ENCODE measurements at places on chromosomes 6 and 20.
A peak's percentile ranks its signal among the peaks of the same experiment; 100 is the strongest.

DNA sequence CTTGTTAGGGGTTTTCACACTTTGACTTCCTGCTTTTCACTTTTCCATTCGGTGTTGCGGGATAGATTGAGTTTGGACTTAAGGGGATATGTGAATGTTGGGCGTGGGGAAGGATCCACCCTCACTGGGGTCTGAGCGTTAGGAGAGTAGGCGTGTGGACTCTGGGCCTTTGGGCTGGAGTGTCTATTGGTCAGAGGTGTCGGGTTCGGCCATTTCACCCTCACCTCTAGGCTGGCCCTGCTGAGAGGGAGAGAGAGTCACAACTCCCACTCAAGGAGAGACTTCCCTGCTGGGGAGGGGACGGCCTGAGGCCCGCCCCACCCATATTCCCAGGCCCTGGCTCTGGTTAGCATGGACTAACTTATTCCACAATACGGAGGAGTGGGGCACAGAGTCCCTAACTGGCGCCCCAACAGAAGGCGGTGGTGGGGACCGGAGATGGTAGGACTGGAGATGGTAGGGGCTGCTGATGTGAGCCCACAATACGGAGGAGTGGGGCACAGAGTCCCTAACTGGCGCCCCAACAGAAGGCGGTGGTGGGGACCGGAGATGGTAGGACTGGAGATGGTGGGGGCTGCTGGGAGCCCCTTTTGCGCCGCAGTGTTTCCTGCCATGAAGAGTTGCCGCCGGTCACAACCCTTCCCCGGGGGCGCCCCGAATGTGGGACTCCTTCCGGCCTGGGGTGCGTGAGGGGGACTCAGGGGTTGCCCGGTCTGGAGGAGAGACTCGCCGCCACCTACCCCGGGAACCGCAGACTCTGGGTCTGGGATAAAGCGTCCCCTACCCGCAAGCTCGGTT lies 1.4 kb upstream of the PTPRA start:
- no peak for DNase-seq

GRCh38 chr6:140445474-140446004 lies 1071.1 kb upstream of the CITED2 start:
- no peak for DNase-seq

DNA sequence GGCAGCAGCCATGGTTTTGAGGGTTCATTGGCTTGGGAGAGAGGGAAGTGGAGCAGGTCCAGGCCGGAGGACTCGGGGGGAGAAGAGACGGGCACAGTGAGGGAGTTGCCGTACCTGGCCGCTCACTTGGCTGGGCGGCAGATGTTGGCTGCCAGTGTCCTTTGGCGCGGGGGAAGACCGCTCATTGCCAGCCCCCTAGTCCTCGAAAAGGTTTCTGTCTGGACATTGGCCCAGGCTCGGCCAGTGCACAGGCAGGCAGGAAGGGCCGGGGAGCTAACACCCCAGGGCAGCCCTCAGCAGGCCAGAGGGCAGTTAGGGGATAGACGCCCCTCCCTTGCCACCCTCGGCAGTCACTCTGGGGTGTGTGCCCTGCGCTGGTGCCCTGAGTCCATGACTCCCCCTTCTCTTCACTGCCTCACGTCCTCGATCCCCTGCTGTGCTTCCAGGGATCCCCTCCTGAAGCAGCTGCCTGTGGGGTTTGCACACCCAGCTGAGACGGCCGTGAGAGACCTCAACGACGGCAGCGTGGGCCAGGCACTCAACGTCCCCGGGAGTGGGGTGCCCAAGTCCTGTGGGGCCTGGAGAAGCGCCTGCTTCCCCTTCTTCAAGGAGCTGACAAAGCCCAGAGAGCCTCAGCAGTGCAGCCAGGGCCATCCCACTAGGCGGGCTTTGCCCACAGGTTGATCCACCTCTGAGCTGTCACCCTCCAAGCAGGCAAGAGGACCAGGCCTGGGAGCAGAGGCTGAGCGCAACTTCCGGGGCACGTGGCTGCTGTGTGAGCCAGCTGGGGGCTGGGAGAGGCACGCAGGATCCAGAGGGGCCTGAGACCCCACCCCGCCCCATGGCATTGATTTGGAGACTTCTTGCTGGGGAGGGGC lies 20.4 kb downstream of the RBM38 start:
- DNase-seq, result no peak

DNA sequence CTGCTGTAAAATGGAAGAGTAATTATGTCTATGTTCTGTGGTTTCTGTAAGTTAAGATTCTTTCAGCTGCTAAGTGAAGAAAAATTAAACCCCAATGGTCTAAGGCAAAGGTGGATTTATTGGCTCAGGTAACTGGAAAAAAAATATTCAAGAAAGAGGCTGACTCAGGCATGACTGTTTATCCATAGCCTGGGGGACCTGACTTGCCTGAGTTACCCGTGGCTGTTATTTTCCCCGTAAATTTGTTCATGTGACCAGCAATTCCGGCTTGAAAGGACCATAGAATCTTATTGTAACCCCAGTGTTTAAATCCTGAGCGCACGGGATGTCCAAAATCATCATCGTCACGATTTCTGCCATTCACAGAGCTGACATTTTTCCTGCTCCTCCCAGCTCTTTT lies 32.3 kb upstream of the SULF2 start:
- no peak for DNase-seq

DNA sequence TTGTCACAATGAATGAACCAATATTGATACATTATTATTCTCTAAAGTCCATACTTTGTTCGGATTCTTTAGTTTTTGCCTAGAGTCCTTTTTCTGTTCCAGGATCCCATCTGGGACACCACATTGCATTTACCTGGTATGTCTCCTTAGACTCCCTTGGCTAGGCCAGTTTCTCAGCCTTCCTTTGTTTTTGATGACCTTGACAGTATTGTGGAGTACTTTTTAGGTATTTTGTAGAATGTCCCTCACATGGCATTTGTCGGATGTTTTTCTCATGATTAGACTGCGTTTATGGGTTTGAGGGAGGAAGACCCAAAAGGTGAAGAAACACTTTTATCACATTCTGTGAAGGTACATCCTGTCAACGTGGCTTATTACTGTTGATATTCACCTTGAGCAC lies 16.9 kb downstream of the PPP1R14C start:
- no peak for DNase-seq

DNA sequence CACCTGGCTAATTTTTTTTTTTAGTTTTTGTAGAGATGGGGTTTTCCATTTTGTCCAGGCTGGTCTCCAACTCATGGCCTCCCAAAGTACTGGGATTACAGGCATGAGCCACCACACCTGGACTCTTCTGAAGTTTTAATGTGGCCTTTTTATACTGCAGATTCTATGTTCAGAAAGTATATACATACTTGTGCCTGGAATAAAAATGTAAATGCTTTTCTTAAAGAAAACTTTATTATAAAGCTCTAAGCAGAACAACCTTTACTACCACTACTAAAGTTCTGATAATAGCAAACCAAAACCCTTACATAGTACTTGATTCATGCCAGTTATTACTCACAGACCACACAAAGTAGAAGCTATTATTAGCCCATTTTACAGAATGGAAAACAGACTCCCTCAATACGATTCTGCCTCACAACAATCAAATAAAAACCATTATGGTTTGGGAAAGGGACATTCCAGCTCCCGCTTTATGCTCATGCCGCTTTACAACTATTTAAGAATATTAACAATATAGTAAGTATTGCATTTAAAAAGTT lies 5.3 kb downstream of the PHIP start:
- no peak for DNase-seq

GRCh38 chr6:161138543-161139303 lies 135.1 kb downstream of the AGPAT4 start:
- DNase-seq, result no peak

DNA sequence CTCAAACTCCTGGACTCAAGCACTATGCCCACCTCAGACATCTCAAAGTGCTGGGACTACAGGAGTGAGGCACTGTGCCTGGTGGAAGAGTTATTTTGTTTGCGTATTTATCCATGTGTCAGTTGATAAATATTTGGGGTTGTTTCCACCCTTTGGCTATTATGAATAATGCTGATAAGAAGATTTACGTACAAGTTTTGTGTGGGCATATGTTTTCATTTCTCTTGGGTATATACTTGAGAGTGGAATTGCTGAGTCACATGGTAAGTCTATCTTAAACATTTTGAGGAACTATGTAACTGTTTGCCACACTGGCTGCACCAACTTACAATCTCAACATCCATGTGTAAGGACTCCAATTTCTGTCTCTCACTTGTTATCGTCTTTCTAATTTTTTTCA lies 200.3 kb downstream of the RNGTT start:
- DNase-seq, result no peak

- no peak for DNase-seq
Measured at GRCh38 chr6:21149470-21149869, 444.1 kb upstream of the SOX4 start.

DNA sequence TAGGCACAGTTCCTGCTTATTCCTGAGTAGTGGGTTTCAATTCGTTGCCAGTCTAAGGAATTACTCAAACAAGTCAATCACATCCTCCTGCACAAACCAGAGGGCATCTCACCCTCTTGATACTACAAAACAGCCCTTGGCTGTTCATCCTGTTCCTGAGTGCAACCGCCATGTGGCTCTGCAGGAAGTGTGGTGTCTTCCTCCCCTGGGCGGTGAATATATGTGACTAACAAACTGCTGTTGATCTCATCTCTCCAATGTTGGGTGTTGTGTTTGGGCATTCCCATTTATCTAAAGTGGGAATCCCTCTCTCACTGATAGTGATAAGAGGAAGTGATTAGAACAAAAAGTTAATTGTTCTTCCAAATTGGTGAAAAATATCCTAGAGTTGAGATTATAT lies 163.0 kb downstream of the TBX18 start:
- DNase-seq, result no peak

- DNase-seq, result no peak
Measured at GRCh38 chr20:63959699-63960075, 3.5 kb upstream of the UCKL1 start.

DNA sequence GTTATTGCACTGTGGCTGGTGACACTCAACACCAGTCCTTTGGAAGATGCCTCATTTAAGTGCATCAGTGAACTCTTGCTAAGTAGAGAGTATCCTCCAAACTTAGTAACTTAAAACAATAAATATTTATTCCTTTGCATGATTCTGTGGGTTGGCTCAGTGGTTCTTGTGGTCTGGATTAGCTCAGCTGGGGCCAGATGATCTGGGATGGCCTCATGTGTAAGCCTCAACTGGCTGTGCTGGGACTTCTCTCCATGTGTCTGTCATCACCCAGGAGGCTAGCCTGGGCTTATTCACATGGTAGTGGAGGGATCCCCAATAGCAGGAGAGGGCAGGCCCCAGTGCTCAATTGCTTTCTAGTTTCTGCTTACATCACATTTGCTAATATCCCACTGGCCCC lies 8.3 kb downstream of the LRRN4 start:
- DNase-seq, result no peak

DNA sequence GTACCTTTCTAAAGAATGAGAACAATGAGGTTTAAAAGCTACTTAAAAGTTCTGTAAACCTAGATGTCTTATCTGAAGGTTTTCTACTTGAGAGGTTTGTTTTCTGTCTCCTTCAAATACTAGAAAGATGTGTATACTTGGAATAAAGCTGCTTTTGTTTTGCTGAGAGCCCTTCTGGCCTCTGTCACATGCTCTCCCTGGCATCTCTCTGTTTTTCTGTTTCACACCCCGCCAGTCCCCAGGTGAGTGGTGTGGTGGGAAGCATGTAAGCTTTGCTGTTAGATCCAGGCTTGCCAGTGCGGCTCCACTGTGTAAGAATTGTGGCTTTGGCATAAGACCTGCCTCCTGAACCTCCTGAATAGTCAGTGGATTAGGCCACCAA lies 56.8 kb downstream of the SNX9 start:
- peak; percentile 74 for DNase-seq

DNA sequence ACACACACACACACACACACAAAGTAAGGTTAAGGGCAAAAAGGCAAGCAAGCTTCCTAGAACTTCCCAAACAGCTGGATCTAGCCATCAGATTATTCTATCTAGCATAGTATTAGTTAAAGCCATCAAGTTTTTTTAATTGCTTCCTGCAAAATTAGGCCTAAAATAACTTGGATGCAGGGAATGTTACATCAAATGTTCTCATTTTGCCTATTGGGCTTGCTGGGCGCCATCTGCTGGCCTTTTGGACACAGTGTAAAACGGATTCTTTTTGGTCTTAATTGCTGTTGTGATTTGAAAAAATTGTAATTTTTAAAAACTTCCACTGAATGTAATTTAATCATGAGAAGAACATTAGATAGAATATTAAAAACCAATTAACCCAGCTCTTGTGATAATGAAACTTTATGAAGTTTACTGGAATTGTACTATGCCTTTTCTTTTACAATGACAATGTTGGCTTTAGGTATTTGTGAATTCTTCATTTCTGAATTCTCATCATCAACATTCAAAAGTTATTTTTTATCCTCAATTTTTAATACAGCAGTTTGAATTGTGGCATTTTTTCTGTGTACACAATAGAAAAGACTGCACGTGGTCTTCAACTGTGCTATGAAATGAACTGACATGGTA lies 6.8 kb downstream of the MKKS start:
- peak; percentile 56 for DNase-seq

GRCh38 chr20:57860576-57860975 lies 150.8 kb upstream of the PMEPA1 start:
- no peak for DNase-seq

- DNase-seq, result no peak
Measured at GRCh38 chr20:52936351-52937340, 35.5 kb upstream of the TSHZ2 start.

DNA sequence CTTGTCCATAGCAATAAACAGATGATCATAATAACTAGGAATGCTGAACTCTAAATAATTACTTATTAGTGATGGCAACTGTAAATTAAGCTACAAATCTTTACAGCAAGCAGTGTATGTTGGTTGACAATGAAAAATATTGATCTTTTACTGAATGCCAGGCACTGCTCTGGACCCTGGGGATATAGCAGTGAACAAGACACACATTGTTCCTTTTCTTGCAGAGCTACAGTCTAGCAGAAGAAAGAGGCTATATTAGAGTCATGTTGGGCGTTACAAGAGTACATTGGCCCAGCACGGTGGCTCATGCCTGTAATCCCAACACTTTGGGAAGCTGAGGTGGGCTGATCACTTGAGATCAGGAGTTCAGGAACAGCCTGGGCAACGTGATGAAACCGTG lies 11.5 kb downstream of the PXT1 start:
- no peak for DNase-seq

- DNase-seq, result no peak
Measured at GRCh38 chr6:104218116-104218515, 641.6 kb downstream of the HACE1 start.

- DNase-seq, result peak; percentile 76
Measured at GRCh38 chr6:82205930-82206392, 41.6 kb downstream of the IBTK start.

DNA sequence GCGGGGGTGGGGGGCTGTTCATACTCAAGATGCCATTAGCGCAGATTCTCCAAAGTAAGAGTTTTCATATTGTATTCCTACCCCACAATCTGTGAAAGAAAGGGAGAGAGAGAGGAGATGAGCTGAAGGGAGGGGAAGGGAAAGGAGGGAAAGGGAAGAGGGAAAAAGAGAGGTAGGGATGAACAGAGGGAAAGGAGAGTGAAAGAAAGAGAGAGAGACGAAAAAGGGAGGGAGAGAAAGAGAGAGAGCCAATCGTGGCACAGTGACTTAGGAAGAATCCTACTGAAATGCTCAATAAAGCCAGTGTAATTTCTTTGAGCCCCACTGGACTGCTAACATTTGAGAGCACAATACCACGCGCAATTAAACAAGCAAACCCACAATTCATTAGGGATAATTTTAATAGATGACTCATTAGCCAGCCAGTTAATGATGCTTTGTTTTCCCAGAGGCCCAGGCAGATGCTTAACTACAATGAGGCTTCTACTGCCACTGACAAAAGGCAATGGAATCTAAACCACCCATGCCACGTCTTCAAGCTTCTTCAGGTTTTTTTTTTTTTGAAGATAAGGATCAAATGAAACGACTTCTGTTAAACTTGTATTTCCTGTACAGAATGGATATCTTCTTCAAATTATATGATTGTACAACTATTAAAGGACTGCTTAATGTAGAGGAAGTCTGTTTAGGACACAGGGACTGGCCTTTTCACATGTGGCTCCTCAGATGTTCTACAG lies 306.8 kb downstream of the FOXC1 start:
- DNase-seq, result no peak

Measured in NCI-H82 (cell line).